Thymus (tissue), 14 donors: ENCODE measurements at places on chromosomes 5 and 9.

GRCh38 chr5:178282391-178282790, 49.8 kb upstream of the PHYKPL start:
- DNase-seq = no peak

DNA sequence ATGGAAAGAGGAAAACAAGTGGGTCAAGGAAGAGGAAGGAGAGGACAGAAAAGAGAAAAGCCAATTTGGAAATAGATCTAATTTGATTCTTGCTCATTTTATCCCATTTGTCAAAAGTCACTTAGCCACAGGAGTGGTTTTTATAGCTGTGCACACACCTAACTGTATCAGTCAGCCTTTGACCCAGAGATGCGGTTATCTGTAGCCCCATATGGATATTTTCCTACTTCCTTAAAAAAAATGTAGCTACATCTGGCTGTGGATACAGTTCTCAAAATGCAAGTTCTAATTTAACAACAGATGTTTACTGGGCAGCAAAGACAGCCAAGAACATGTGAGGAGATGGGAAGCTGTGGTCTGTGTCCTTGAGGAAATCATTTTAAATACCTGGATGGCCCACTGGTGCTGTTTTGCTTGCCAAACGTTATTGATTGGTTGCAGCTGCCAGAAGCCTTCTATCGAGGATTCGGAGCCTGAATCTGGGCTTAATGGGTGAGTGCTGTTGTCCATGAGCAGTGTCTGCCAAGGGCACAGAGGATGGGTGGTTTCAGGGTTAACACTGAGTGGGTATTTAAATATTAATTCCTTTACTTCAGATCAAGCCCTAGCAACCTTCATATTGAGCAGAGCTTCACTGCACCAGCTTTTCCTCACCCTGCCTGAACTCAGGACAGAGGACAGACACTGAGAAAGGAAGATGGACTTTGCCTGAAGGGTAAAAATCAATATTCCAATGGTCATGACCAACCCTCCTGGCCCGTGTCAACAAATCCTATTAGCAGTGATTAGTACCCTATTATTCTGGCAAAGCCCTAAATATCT, 92.2 kb downstream of the APBA1 start:
- DNase-seq = no peak

- no peak for DNase-seq
These were observed 1.7 kb upstream of the ALDH1A1 start for GRCh38 chr9:72954431-72955125.

GRCh38 chr9:69452110-69452782, 127.2 kb downstream of the ENTREP1 start:
- DNase-seq = no peak

DNA sequence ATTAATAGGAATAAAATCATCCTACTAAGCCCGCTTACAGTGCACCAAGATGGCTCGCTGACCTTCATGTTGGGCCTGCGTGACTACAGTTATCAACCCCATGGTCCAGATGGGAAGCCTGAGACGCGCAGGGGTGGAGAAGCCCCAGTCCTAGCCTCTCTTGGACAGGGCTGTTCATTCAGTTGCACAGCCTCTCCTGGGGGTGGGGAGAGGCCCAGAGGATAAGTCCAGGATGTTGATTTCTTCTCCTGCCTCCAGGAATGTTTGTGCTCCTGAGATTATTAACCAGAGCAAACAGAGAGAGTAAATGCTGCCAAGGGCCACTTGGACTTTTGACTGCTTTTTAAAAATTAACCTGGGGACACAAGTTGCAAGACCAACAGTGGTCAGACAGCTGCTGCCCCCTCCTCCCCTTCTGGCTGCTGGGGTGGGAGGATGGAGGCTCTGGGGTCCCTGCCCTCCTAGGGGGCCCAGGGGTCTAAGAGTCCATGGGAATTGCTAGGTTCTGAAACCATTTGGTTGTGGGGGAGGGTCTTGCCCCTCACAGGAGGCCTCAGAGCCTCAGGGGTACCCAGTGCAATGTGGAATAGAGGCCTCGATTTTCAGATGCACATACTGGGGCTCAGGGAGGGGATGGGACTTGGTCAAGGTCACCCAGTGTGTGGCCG, 2.8 kb upstream of the AMBP start:
- DNase-seq = no peak

DNA sequence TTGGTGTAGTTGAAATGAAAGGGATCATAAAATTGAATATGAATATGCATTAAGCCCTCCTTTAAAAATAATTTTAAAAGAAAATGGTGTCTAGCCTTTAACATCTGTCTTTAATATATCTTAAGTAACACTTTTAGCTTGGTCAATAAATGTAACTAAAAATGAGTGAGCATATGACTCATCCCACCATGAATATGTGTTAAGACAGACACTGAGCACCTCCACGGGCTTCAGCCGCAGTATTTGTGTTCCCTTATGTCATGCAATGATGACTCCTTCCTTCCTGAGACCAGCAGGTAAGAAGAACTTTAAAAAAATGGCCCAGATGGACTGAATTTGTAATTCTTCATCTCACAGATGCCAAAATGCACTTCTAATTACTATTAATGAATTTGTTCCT, 563.2 kb downstream of the NR2F1-AS1 start:
- DNase-seq = no peak

- DNase-seq = no peak
These were observed at the start of gene TESK1 for GRCh38 chr9:35604578-35605350. Gene TESK1 (plus strand): TSS chr9:35605262. CDS start chr9:35605620, 358 bp downstream.

DNA sequence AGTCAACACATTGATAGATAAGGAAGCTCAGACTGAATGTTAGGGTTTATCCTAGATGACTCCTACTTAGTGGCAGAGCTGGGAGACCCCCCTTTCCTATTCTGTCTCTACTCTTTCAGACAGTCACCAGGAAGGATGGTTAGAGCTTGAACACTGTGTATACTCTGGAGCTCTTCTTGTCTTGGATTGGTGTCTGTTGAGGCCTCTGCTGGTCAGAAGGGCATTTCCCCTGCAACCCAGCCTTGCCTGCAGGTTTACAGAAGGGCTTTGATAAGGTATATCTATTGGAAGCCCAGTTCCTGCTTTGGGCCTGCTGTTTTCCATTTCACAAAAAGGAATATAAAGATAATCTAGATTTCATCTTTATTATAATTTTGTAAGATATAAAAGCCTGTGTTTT, 71.8 kb downstream of the KDM4C start:
- no peak for DNase-seq

DNA sequence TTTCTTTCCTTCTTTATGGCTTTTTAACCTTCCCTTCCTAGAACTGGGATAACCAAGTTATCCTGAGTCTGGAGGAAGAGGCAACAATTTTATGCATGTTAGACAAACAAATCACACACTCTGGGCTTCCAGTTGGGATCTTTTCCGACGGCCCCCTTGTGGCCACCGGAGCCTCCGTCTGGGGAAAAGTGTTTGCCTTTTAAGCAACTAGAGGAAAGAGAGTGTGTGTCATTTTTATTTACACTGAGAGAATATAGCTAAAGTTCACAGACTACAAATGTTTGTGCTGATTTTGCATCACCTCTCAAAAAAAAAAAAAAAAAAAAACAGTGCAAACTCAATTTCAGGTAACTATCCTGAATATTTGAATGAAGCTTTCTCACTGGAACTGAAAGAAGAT, 126.2 kb downstream of the SEMA6A start:
- DNase-seq = no peak

DNA sequence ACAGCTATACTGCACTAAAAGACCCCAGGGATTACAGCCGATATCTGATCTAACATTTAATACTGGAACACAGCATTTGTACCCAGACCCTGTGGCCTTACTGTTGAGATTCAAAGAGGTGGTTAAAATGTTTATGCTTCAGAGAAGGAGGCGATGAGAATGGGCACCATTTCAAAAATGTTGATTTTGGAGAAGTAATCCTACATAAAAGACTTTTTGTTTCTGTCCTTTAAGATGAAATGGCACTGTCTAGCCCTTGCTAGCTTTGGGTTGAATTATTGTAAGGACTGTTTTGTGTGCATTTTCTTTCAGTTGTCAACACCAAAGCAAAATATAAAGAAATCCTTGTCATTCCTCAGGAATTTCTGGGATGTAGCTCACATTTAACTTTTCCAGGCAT, 288.5 kb upstream of the ANKH start:
- no peak for DNase-seq

DNA sequence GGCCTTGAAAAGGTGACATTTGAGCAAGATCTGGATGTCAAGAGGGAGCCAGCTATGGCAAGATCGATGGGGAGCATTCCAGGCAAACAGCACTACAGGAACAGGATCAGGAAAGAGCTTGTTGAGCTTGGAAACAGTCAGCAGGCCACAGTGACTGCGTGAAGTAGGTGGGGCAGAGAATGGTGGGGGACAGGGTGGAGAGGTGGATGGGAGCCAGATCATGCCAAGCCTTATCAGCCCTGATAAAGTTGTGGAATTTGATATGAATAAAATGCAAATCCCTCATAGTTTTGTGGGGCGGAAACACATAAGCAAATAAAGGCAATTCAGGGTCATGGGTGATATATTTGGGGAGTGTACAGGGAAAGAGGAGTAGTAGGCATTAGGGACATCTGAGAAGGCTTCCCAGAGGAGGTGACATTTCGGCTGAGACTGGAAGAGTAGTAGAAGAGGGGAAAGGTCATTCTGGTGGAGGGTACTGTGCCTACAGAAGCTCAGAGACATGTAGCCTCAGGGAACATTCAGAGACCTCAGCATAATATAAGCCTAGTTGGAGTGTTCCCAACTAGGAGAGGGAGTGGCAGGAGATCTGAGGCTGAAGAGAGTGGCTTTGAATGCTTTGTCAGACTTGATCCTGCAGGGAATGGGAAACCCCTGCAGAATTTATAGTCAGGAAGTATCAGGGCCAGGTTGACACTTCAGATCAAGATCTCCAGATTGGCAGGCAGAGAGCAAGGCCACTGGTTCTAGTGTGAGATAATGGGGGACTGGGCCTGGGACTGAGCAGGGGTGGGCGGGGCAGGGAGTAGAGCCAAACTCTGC, 9.7 kb upstream of the CYSTM1 start:
- DNase-seq = no peak

DNA sequence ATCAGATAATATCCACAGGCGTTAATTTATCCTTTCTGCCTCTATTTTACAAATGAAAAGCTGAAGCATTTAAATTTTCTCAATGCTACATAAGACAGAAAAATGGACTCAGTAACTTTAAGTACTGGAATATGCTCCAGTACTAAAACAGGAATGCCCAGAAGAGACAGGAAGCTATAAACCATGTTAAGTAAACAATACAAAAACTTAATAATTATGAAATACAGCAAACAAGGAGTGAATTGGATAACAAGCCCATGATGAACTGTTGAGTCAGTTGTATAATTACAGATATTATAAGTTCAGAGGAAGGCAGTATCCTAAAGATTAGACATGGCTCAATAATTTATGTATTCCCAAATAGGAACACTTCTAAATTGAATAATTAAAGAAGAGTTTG, 148.5 kb downstream of the CHSY3 start:
- no peak for DNase-seq

- no peak for DNase-seq
These were observed 72.6 kb downstream of the ZNF354C start for GRCh38 chr5:179132586-179133355.

- DNase-seq = no peak
These were observed 666 bp downstream of the SNX30 start for GRCh38 chr9:112751056-112751795.

GRCh38 chr9:4678679-4679267, 596 bp upstream of the CDC37L1 start:
- peak; percentile 68 for DNase-seq

DNA sequence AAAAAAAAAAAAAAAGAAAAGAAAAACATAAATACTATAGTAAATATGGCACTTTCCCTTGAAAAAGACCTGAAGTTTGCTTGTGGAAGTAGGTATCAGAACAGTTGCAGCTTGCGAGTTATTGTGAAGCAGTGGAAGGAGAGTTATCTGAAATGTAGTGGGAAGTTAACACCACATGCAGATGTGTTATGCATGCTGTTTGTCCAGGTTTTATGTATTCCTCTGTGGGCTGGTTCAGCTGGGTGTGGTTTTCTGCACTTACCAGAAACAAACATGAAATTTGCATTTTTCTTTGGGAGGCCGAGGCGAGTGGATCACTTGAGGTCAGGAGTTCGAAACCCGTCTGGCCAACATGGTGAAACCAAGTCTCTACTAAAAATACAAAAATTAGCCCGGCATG, 42.1 kb upstream of the CTNNA1 start:
- DNase-seq = no peak

DNA sequence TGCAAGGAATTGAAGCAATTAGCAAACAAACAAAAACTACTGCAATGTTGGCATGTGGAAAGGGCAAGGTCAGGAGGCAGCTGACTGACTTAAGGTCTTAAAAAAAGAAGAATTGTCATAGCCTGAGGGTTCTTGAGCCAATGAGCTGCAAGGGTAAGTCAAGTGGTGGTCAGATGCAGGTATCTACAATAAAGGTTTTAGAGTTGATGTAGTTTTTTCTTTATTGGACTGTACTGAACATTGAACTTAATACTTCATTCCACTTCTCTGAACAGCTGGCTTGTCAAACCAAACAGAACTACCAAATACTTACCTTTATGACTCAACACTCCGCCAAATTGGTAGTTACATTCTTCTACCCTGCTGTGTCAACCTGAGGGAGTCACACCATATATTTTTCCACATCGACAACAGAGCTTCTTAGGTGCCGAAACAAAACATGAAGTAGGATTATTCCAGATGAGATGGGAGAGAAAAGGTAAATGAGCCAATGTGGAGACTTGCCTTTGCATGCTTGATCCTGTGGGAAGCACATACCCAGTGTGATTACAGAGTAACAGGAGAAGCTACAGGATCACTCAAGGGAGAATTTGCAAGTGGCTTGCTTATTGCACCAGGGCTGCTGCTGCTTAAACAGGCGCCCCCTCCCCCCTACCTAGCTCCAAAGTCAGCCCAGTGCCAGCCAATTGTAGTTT, 35.3 kb downstream of the EQTN start:
- no peak for DNase-seq

DNA sequence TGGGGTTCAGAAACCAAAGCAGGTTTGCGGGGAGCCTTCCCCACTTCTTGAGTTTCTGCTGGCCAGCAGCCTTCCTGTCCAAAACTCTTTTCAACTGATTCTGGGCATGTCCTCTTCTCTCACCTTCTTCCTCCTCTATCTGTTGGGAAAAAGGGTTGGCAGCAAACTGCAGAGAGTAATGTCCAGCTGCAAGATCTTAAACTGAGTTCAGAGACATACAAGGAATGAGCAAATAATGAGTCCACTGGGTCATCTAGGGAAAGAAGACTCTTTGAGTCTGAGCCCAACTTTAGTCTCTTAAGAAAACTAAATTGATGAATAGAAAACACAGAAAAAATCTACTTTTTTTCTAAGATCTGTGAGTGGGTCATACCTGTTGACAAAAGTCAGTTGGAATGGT, 16.5 kb downstream of the ANKDD1B start:
- no peak for DNase-seq

DNA sequence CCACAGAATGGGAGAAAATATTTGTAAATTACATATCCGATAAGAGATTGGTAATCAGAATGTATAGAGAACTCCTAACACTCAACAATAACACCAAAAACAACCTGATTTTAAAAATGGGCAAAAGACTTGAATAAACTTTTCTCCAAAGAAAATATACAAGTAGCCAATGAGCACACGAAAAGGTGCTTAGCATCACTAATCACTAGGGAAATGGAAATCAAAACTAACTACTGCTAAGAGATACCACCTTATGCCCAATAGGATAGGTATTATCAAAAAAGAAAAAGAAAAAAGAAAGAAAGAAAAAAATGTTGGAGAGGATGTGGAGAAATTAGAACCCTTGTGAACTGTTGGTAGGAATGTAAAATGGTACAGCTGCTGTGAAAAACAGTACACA, 212.1 kb downstream of the TLR4 start:
- no peak for DNase-seq

- DNase-seq = no peak
These were observed 115.6 kb downstream of the SEMA5A start for GRCh38 chr5:9430306-9430705.
